ENCODE measurements at places on chromosomes 12 and 14.

- peak; percentile 30 for DNase-seq
These were observed 33.3 kb upstream of the BEGAIN start for GRCh38 chr14:100620255-100621100.

- DNase-seq: no peak
These were observed 29.0 kb downstream of the PDE6H start for GRCh38 chr12:15001733-15002382.

- DNase-seq: no peak
These were observed 341.0 kb upstream of the TMEM132C start for GRCh38 chr12:127925971-127926370.

DNA sequence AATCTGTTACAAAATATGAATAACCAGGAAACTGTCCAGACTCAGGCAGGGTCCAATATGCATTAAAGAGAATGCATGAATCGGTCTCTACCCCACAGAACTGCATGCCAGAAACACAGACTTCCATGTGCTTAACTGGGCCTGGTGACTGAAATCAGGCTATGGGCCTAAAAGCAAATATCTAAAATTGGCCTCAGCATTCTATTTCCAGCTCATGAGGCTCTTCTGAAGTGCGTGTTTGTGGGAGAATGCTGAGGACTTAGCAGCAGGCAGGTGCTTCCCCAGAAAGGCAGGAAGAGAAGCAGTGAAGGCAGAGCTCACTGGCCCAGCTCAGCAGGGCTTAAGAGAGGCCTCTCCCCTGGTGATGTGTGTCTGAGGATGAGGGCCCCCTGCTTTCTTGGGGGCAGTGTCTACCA, 48.5 kb downstream of the ADGRD1 start:
- DNase-seq: no peak

- no peak for DNase-seq
These were observed 51.1 kb downstream of the HSPB8 start for GRCh38 chr12:119229837-119230236.

DNA sequence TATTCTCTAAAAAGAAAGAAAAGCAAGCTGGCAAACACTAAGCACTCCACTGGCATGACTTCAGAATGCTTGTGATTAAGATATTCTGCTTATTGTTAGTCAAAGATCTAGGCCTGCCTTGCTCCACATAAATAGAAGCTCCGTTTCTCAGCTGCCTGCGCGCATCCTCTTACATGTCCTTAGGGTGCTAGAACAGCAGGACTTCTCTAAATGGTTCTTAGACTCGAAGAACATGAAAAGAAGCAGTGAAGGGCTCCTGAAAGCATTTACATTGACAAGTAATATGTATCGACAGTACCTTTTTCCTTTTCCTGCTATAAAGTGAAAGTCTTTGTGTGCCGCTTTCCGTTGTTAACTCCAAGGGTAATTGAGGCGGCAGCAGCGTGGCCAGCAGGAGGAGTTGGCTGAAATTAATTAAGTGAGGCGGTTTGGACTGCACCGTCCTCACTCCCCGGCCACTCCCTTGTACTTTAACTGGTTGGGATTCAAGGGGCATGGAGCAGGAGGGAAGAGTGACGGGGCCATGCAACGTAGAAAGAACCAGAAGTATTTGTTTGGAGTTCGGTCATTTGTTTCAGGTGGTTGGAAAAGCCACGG, 34.2 kb upstream of the OTX2 start:
- DNase-seq: no peak

DNA sequence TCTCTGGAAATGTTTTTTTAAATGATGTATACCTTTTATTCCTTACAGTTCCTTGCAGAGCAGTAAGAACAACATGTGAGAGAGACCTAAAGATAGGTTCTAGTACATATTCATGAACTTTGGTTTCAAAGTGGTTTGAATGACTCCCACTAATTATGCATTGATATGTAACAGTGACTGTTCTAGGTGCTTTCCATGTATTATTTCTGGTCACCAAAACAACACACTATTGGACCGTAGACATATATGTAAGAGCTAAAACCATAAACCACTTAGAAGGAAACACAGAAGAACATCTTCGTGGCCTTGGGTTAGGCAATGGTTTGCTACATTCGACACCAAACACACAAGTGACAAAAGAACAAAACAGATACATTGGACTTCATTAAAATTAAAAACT, 37.9 kb downstream of the SOX5 start:
- no peak for DNase-seq

DNA sequence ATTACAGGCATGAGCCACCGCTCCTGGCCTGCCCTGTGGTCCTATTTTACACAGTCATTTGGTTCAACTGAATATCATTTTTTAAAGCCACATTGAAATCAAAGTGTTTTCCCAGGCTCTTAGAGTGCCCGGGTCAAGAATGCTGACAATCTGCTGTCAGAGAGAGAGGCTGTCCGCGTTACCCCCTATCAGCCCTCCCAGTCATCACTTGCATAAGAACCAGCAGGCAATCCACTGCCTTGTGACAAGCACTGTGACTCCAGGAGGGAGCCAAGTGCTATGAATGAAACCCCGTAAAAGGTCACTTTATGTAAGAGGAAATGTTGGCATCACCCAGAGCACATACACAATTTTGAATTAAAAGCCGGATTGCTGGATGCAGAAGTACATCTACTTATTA, 13.5 kb downstream of the PHLDA1 start:
- DNase-seq: no peak

DNA sequence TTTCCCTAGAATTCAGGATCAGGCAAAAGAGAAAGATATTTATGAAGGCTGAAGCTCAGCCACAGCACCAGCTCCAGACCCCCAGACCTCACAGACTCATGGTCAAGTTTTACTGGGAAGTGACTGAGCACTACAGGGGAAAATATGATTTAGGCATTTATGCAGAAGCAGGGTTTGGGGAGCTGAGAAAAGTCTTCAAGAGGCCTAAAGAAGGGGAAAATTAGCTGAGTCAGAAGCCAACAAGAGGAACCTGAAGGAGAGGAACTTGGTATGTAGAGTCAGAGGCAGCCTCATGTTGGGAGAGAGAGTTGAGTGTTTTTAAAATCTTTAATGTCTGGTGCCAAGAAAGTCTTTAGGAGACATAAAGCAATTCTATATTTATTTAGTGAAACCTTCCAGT, 63.0 kb downstream of the FOS start:
- no peak for DNase-seq

- DNase-seq: no peak
These were observed 22.9 kb downstream of the TRHDE start for GRCh38 chr12:72295101-72295500.

DNA sequence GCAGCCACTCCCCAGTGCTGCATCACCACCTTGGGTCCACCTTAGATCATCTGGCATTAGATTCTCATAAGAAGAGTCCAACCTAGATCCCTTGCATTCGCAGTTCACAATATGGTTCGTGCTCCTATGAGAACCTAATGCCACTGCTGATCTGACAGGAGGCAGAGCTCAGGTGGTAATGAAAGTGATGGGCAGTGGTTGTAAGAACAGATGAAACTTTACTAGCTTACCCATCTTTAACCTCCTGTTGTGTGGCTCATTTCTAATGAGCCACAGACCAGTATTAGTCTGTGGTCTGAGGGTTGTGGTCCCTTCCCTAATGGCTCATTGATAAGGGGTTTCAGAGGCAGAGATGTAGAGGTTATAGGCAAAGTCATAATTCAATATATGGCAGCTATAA, 615.9 kb upstream of the MIS18BP1 start:
- DNase-seq: no peak

DNA sequence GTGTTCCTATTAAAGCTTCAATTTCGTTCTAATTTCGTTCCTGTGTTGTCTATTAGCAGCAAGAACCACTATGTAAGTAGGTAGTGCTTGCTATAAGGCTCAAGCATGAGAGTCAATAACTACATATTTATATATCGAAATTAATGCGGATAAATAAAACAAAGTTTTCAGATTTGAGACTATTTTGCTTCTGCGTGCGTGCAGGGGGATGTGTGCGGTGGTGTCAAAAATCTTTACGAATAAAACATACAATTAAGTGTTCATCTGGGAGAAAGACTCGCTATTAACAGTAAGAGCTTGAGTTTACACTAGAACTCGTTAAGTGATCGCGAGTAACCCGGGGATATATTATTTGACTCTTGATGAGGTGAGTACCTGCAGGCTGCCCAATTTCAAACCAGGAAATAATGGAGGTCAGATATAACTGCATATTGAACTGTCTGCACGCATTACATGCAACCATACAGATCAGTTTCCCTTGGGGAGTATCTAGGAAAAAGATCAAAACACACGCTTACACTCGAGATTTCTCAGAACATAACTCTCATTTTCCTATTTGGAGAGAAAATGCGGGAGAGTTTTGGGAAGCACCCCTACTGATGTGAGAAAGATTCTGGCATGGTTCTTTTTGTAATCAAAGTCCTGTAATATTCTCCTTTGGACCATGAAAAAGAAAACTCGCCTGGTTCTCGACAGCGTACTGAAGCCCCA, 813 bp downstream of the TWF1 start:
- DNase-seq: peak; percentile 30

DNA sequence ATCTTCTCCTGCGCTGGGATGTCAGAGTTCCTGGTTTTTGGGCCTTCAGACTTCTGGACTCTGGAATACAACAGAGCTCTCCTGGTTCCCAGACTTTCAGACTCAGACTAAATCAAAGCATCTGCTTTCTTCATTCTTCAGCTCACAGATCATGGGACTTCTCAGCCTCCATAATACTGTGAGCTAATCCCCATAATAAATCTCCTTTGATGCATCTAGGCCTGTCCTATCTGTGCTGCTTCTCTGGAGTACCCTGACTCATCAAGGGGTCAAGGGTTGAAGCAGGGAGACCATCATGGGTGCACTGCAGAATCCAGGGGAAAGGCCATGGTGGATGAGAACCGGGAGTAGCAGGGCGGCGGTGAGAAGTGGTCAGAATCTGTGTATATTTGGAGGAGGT, 1094.1 kb upstream of the TMEM132C start:
- no peak for DNase-seq

- no peak for DNase-seq
These were observed 37.6 kb upstream of the CCDC63 start for GRCh38 chr12:110809149-110809548.

GRCh38 chr14:48738186-48738925, 847.8 kb downstream of the RPS29 start:
- DNase-seq: peak; percentile 92

- DNase-seq: no peak
These were observed 110.7 kb upstream of the SFSWAP start for GRCh38 chr12:131600160-131600532.

DNA sequence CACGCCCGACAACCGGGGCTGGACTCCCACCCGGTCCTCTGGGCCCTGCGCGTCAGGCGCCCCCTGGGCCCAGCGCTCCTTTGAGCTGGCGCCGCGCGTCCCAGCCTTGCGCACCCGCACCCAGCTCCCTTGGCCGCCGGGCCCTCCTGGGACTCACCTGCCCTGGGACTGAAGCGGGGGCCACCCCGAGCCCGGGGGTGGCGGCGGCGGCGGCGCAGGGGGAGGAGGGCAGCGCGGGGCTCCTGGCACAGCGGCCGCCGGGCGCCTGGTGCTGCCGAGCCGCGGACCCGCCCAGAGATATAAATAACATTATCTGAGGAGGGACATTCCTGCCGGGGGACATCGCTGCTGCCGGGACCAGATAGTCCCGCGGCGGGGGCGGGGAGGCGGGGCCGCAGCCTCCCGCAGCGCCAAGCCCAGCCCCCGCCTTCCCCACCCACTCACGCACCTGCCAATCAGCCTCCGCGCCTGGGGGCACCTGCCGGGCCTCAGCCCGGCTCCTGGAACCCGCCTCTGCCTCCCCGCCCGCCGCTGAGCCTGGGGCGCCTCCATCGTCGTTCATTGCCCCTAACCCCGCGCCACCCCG, at the start of gene SPTB:
TSS of gene SPTB (minus strand) at position 273 of the 586 bp plus-strand sequence. CDS start 56,813 bp downstream, outside the sequence.
- DNase-seq: peak; percentile 73

DNA sequence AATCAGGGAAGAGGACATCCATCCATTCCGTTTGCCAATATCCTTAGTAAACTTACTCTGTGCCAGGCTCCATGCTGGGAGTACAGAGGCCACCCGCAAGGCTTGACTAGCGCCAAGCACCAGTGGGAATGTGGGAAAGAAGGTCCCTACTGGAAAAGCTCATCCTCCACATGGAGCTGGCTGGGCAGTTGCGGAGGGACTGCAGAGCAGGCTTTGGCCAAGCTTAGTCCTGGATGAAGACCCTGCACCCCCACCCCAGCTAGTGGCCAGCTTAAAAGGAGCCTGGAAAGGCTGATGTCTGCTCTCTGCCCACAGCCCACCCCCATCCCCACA, 22.4 kb upstream of the EIF2B2 start:
- DNase-seq: no peak

DNA sequence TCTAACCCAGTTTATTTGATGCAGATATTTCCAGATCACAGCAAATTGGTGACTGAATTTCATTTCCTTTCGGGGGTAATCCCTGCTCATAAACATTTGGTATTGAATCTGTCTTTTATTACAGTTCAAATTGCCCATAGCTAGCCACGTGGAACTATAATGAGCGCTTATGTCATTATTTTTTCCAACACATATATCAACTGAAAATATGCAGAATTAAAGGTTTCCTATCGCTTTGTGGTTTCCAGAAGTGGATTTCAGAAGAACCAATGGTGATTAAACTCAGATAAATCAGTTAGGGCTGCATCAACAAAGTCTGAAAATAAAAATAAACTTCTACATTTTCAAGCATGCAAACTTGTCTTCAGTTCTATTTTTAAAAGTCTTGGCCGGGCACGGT, 111.9 kb downstream of the PIK3C2G start:
- no peak for DNase-seq

DNA sequence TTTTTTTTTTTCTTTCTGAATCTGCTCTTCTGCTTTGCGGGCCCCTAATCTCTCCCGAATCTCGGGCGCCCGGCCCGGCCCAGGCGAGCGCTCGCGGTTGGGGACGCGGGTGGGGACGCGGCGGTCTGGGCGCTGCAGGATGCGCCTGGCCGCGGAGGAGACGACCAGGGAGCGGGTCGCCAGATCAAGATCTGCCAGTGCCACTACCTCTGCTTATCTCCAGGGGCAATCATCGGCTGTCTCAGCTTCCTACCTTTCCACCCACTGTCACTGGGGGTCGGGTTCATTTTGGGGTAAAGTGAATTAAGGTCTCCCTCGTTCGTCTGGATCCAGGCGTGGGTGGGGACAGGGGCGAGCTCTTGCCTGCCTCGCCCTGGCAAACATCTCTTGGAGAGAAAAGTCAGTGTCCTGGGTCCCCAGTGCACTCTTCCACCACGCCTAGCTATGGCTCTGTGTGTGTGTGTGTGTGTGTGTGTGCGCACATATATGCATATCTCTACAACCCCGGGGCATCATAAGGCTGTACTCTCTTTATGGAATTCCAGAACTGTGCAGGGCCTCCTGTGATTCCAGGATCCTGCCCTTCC, 422.3 kb downstream of the VRK1 start:
- DNase-seq: no peak

- DNase-seq: peak; percentile 50
These were observed 74.9 kb upstream of the CPM start for GRCh38 chr12:69007855-69008351.

GRCh38 chr12:52494518-52494917, 1.5 kb upstream of the KRT6A start:
- DNase-seq: no peak

Data from NCI-H2081 (cell line).